Fibroblast of lung (primary cell): ENCODE measurements at places on chromosomes 13 and 19.

DNA sequence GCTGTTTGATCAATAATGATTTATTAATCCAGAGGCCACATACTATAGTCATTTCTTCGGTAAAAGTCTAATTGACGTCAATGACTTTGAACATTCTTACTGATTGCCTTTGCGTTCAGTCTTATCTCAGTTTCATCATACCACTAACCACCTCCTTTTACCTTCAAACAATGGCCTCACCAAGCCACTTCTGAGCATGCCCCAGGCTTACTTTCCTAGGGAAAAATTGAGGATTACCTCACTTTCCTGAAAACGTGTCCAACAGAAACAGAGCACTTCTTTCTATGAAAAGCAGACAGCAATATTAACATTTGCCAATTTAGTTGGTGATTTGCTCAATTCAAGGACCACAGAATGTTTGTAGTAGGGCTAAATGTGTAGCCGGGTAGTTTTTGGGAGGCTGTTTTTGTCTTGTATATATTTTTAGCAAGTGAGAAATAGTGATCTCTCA is 157.6 kb downstream of the KLF5 start:
- DNase-seq: peak; percentile 65

GRCh38 chr13:48403913-48404312 is 9.0 kb downstream of the LPAR6 start:
- DNase-seq: no peak

DNA sequence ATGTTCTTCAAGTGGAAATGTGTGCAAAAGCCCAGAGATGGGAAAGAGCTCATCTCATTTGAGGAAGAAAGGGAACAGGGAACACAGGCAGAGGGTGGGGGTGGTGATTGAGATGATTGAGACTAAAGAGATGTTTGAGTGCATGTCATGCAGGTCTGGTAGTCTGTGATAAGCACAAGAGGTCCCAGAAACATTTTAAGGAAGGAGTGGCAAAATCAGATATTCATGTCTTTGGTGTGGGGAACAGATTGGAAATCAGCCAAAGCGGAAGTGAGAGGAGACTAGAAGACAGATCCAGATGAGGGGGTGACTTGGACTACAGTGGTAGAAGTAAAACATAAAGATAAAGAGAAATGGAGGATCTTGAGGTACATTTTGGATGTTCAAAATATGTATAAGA is 39.4 kb upstream of the DACH1 start:
- no peak for DNase-seq

- peak; percentile 20 for DNase-seq
Measured at GRCh38 chr13:32086366-32086765, 54.8 kb downstream of the FRY start.

DNA sequence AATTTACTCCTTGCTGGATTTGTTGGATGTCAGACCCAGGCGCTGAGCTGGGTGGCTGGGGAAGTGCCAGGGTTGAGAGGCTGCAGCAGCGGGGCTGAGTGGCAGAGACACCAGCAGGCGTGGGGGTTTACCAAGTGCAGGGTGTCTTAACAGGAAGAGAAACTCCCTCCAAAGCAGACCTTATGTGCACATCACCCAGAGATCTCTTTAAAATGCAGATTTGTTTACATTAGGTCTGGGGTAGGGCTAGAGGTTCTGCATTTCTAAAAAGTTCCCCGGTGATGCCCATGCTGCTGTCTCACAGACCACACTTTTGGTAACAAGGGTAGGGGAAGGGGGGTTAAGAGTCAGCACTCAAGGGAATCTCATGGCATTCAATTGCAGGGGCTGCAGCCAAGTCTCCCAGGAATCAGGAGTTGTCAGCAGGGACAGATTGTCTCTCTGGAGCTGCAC is 80.7 kb upstream of the OLFM4 start:
- no peak for DNase-seq

- no peak for DNase-seq
Measured at GRCh38 chr19:8127311-8127710, 22.1 kb downstream of the FBN3 start.

- peak; percentile 38 for DNase-seq
Measured at GRCh38 chr19:2494084-2494446, 18.1 kb downstream of the GADD45B start.

- peak; percentile 42 for DNase-seq
Measured at GRCh38 chr13:42753697-42754096, 27.7 kb upstream of the FAM216B start.

GRCh38 chr19:6216236-6216995 is 63.4 kb downstream of the MLLT1 start:
- DNase-seq: no peak

GRCh38 chr13:39450176-39450575 is 152.8 kb downstream of the LHFPL6 start:
- no peak for DNase-seq

DNA sequence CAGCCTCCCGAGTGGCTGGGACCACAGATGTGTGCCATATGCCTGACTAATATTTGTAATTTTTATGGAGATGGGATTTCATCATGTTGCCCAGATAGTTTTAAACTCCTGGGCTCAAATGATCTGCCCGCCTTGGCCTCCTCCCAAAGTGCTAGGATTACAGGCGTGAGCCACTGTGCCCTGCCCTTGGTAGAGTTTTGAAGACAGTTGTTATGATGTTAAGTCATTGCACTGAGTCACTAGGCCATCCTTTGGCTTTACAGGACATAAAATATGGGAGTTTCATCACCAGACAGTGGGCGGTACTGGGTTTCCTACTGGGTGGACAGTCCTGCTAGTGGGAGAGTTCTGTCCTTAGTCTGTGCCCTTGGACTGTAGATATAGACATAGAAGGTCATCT is 282.5 kb downstream of the ATP8A2 start:
- DNase-seq: no peak

- DNase-seq: no peak
Measured at GRCh38 chr13:75927183-75927669, 291.1 kb downstream of the LMO7 start.

GRCh38 chr19:55546822-55547614 is 1.7 kb upstream of the SBK3 start:
- DNase-seq: peak; percentile 89

GRCh38 chr13:113419531-113420193 is 33.6 kb downstream of the ADPRHL1 start:
- no peak for DNase-seq
